ENCODE measurements at places on chromosomes 5 and 9.

GRCh38 chr5:54518818-54519508 is 1.4 kb downstream of the SNX18 start:
- DNase-seq, result no peak

GRCh38 chr5:14504816-14505215 is 76.8 kb upstream of the OTULINL start:
- no peak for DNase-seq

GRCh38 chr9:121107029-121107428 is 32.3 kb downstream of the CNTRL start:
- no peak for DNase-seq

- no peak for DNase-seq
Measured at GRCh38 chr5:169615561-169615960, 21.5 kb upstream of the DOCK2 start.

GRCh38 chr5:125336401-125336800 is 590.0 kb upstream of the ZNF608 start:
- DNase-seq, result no peak

DNA sequence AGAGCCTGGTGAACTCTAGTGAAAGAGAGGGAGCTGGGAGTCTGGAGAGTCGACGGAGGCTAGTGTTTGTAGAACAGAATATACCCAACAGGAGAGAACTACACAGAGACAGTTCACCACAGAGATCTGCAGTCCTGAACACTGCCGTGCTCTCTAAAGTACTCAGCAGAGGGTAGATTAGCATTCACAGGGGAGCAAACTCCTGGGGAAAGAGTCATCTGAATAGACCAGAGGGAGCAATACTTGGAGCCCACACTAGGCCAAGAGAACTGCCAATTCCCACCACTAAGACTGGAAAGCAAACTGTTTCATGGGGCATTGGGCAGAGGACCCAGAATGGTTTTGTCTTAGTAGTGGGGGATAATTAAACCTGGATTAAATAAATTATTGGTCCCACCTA is 235.6 kb downstream of the EDIL3 start:
- no peak for DNase-seq

- no peak for DNase-seq
Measured at GRCh38 chr9:32596096-32596865, 23.3 kb upstream of the NDUFB6 start.

DNA sequence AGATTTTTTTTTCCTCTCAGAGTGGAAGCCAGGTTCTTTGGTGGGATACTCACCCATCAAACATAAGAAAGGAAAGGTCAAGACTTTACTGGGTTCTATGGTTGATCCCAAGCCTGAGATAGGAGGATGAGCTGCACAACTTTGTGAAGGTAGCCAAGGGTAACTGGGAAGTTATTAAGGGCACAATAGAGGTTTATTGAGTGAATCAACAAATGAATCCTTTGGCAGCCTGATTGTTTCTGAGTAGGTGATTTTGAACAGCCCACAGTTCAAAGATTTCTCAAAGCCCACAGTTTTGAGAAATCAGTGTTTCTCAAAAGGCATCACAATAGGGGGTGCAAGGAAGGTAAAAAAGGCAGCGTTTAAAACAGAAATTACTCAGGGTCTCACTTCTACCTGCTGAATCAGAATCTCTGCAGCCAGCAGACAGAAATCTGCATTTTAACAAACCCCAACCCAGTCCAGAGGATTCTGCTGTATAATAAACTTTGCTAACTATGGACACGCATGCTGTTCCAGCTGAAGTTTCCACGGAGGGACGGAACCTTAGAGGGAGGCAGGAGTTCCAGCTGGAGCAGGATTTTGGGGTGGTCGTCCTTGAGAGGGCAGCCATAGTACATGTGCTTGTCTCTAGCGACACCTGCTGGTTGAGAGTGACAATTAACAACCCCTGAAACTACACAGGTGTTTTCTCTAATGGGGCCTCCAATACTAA is 32.7 kb upstream of the FSD1L start:
- no peak for DNase-seq

GRCh38 chr5:52190737-52191136 is 597.0 kb upstream of the ITGA1 start:
- DNase-seq, result no peak

DNA sequence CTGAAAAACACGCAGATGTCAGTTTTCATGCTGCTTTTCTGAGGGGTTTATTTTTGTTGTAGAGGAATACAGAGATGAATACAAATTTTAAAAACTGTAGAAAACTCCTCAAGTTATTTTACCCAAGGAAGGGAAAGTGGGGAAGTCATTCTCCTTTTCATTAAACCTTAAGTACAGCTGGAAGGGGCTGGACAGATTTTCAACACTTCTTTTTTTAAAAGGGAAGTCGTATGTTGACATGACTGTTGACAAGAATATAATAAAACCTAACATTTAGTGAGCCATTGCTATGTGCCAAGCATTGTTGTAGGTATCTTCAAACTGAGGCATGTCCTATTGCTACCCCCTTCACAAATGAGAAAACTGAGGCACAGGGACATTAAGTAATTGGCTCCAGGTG is 235.7 kb upstream of the ELL2 start:
- no peak for DNase-seq

DNA sequence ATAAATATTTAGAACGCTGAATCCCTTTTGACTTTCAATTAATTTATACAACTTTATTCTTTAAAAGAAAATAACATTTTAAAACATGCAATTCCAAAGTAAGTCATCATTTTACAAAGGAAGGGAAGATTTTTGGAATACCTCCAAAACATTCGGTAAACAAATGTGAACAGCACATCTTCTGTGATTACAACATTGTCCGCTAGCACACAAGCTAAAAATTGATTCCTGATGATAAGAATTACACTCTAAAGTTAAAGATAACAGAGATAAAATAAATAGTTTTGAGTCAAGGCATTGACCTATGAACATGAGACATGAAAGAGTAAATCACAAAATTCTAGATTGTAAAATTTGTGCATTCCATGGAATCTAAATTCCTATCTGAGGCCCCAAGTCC is 56.2 kb upstream of the TRAF1 start:
- DNase-seq, result no peak

DNA sequence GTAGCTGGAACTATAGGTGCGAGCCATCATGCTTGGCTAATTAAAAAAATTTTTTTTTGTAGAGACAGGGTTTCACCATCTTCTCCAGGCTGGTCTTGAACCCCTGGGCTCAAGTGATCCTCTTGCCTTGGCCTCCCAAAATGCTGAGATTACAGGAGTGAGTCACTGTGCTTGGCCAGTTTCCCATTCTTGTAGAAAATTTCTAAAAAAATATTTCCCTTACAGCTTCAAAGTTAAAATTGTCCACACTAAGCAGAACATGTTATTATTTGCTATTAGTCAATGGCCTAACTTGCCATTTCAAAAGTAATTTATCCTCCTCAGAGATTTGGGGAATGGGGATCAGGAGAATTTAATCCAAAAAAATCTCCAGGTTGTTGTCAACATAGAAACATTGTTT is 40.1 kb downstream of the SLC38A9 start:
- DNase-seq, result no peak

- DNase-seq, result no peak
Measured at GRCh38 chr9:36813154-36813553, 220.9 kb downstream of the PAX5 start.

GRCh38 chr9:101477214-101477613 is 41.6 kb upstream of the ALDOB start:
- no peak for DNase-seq

GRCh38 chr9:127253446-127253845 is 11.1 kb upstream of the GARNL3 start:
- no peak for DNase-seq

- no peak for DNase-seq
Measured at GRCh38 chr9:92988215-92988768, 41.0 kb downstream of the FGD3 start.

- no peak for DNase-seq
Measured at GRCh38 chr9:76322810-76323209, 71.4 kb downstream of the RFK start.

DNA sequence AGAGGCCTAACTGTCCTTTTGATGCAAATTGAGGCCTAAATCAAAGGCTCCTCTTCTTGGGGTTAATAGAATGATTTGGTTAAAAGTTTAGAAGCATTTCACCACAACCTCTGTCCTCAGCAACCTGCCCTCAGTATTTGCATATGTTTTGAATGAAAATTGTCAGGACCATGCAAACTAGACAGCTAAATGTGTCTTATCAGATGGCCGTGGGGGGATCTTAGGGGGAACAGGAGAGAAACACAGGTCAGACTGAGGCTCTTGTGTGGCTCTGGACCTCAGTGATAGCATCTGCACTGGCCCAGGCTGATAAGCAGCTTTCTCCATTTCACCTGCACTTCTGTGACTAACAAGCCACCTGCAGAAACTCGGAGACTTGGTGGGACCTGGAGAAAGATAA is 49.0 kb downstream of the FOXI1 start:
- no peak for DNase-seq

DNA sequence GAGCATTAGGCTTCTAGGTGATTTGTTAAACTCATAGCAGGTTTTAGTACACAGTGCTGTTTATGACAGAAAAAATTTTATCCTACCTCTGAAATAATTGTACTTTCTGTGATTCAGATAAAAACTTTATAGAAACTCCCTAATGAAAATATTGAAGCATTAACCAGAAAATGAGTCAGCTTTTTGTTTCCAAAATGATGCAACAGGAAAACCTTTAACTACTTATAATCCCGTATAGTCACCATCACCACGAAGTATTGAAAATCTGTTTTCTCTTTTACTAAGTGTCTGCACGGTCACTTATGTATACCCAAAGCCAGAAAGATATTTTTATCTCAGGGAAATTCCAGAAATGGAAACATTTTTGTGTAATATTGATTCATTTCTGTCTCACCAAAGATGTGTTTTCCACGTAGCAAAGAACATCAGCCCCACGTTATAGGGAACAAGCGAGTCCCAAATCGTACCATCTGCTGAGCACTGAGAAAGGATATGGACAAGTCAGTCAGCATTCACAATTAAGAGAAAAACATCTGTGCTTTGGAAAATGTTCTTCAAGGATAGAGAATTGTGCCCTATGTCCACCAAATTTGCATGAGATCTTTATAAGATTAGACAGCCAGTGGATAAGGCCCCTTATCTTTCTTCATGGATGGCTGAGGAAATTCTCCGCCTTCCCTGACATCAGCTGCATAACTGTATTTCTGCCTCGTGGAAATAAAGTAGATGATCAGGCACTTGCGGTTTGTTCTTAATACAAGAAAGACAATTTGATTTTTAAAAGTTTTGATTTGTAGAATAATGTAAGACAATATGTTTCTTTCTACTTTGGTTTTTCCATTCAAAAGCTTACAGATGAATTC is 41.9 kb downstream of the TNFAIP8 start:
- no peak for DNase-seq

DNA sequence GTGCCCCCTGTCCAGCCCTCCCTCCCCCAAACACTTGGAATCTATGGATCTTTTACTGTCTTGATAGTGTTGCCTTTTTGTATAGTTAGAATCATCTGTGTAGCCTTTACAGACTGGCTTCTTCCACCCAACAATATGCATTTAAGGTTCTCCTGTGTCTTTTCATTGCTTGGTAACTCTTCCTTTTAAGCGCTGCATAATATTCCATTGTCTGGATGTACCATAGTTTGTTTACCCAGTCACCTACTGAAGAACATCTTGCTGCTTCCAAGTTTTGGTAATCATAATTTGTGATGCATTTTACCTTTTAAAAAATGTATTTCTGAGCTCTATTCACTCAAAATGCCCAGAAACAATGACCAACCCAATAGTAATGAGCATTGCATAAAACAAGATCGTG is 17.7 kb upstream of the LMX1B start:
- DNase-seq, result no peak

DNA sequence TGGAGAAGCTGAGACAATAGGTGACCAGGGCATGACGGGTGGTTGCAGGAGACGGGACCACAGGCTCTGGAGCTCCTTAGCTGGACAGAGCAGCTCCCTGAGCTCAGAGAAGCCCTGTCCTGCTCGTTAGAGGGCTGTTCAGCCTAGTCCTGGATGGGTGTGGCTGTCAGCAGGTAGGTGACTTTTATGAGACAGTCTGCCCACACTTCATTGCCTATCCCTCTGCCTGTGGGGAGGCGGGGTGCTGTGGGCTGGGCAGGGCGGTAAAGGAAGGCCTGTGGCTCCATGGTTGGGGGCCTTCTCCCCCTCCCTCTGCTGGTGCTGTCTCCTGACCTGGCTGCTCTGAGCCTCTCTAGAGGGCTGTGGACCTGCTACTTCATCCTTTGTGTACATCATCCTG is 134.6 kb downstream of the RXRA start:
- no peak for DNase-seq

DNA sequence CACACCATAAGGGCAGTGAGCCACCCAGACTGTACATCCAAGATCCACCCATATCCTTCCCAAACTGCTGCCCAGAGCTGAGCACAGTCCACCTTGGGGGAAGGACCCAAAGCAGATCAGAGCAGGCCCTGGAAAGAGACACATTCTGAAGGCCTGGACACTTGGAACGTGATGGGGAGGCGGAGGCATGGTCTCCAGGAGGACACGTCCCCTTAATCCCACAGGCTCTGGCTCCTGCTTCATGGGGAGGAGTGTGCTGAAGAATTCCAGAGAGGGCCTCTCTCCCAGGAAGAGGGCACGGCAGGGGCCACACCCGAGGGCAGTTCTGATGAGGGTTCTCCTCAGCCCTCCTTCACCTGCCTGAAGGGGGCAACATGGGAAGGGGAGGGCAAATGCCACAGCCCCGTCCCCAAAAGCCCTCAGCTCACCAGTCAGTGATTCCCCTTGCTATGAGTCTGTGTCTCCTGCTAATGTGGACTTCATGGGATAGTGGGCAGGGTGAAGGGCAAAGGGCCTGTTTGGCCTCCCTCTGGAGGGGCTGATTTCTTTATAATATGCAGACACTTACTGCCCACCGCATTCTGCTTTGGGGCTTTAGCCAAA is 276.8 kb downstream of the ENC1 start:
- no peak for DNase-seq

DNA sequence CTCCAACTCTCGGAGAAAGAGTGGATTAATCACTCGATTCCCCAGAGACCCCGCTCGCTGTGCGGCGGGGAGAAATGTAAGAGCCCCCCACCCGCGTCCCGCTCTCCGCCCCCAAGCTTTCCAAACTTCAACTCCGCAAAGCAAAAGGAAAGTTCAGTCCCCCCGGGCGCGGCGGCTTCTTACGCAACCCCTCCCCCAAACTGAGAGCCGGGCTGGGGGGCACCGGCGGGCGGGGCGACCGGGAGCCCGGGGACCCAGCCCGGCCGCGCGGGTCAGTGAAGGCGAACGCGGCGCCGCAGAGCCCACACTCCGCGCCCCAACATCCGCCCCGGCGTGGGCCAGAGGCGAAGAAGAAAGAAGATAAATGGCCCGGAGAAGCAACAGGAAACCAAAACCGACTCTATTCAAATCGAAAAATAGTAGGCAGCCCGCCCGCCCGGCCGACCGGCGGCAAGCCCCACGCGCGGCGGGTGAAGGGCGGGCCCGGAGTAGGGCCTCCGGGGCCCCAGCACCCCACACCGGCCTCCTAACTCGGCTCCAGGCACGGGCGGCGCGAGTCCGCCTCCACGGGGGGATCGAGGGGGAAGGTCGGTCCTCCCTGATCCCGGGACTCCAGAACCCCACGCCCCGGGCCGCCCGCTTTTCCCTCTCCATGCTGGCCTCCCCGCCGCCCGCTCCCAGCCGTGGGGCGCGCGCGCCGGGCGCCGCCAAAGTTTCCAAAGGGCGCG is 720 bp downstream of the NOTCH1 start:
- no peak for DNase-seq
